ENCODE measurements at places on chromosomes 2 and 18.

DNA sequence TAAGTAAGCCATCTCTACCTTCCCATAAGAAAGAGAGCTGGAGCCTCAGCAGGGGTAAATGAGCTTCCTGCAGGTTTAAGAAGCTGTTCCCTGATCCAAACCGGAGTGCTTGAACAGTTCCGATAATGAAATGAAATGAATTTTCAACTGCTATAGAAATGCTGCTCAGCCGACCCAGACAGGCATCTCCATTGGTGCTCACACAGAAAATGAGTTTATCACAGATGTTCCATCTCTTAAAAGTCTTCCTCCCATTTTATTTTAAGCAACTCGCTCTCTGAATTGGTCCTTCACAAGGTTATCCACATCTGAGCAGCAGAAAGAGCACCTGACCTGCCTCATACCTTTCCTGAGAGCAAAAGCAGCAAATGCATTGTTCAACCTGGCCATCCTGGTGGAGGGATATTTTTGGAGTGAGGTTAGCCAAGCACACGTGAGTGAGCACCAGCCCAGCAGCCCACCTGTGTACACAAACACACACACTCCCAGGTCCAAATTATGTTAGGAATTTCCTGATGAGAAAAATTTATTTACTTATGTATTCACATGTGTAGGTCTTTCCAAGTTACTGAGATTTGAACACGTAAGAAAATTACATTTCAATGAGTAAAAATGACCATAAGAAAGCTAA is 42.2 kb upstream of the CCDC68 start:
- DNase-seq: no peak

DNA sequence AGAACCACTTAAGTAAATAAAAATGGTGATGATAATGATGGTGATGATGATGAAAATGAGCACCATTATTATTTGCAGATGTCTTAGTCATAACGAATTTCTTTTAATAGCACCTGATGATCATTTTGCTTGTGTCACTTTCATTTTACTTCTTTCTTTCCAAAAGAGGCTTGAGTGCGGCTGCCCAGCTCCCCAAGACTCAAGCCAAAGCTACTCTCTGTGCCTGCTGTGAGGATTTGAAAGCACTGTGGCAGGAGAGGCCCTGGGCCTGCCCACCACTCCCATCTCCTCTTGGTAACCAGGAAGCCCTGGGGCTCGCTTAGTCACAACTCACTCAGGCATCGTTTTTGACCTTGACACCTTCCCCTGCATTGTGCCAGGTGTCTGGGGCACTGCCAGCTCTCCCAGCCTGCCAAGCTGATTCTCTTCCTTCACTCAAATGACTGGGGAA is 41.2 kb downstream of the RPL37A start:
- no peak for DNase-seq

DNA sequence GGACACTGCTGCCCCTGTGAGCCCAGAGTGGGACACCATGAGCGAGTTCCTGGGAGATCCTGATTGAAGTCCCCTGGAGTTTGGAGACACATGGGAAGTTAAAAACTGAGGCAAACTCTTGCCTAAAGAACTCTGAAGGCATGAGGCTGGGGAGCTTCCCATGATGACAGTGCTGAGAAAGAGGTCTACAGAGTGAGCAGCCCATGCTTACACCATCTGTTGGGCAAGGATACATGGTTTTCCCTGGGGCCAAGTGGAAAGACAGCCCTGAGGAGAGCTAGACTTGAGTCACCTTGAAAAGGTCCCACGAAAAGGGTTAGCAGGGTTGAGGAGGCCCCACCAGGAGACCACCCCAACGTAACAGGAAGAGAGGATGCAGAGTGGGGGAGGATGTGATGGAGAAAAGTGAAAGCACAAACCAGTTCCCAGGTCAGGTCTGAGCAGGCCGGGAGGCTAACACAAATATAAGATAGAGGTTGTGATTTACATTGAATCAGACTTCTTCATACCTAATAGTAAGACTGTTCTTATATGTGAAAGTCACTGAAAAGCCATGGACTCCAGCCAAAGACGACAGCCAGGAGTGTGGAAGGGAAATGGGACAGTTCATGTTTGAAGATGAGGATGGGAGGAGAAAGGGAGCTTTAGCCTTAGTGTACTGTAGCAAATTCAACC is 13.5 kb upstream of the FEZ2 start:
- DNase-seq: no peak

DNA sequence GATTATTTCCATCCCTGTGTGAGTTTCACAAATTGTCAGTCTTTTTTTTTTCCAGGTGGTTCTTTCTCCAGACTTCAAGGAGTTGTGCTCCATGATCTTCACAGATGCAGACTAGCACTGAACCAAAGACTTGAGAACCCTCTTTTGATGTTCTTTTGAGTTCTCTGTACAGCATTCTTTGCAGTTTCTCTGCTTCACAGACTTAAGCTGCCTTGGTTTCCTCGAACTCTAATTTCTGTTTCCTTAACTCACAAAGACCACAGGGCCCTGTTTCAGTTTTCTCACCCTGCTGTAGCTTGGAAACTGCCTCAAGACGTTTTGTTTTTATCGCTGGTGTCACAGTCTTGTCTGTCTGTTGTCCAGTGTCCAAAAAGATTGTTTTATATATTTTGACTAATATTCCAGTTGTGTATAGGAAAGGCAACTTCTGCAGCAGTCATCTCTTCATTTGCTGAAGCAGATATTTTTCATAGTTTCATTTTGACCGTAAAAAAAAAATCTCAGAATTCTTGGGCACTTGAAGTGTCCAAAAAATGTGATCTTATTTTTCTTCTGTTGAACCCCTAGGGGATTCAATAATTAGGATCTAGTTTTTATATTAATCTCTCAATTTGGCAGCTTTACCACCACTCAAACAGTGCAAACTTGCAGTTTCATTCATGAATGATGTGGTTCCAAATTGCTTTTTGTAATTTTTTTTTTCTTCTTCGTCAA is 97.0 kb upstream of the MC4R start:
- DNase-seq: no peak

- DNase-seq: no peak
Measured at GRCh38 chr2:202717598-202718310, 83.0 kb downstream of the FAM117B start.

- DNase-seq: no peak
Measured at GRCh38 chr2:9356261-9356660, 67.1 kb downstream of the ITGB1BP1 start.

GRCh38 chr2:54114936-54115283 is 505 bp upstream of the ACYP2 start:
- no peak for DNase-seq

DNA sequence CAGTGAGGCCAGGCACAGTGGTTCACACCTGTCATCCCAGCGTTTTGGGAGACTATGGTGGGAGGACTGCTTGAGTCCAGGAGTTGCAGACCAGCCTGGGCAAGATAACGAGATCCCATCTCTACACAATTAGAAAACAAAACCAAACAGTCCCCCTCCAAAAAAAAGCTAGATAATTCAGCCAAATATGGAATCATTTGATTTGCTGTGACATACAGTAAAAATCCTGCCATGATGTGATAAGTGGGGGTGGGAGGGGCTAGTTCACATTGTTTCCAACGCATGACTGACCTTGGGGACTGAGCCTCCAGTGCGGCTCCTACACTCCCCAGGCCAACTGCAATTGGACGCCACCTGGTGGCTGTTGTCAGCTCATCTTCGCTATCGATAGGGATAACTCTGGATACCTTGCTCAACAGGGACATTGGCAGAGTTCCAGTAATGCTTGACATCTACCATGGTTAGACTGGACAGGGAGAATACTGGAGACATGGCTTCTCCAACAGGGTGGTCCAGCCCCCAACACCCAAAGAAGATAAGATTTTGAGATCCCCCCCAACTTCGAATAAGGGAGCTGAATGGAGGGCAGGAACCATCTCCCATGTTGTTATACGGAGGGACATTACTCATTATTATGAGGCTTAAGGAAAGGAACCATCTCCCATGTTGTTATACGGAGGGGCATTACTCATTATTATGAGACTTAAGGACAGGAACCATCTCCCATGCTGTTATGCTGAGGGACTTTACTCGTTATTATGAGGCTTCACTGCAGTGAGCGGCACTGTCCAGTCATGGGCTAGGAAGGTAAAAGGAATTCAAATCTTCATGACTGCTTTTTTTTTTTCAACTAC is 135.9 kb downstream of the TGIF1 start:
- DNase-seq: peak; percentile 84

DNA sequence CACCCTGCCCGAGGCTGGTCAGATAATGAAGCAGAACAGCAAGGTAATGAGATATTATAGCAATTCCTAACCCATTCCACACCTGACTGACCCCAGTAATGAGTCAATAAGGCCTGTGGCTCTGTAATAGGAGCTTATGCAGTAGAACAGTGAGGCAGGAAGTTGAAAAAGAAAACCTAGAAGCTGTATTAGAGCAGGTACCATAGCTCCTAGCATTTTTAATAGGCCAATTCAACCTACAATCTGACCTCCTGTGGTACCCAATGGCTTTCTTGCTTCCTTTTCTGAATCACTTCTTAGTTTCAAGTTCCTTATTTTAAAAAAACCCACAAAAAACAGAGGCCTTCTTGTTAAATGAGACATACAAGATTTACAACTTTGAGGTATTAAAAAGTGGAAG is 43.6 kb upstream of the MAP2 start:
- no peak for DNase-seq

DNA sequence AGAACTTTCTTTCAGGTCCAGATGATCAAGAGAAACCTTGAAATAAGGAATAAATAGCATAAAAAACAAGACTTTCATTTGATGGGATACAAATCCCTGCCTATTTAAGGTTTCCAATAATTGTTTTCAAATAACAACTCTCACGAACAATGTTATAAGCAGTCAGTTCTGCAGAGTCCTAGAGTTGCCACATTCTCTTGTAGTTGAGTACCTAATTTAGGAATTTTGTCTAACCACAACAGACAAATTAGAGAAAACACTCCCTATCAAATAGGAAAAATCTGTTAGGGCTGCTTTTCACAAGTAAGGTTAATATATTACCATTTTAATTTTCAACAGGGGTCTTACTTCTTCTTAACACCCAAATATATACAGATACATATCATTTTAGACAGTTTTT is 130.1 kb upstream of the CDH20 start:
- no peak for DNase-seq

- DNase-seq: no peak
Measured at GRCh38 chr2:44553456-44553855, 191.7 kb downstream of the CAMKMT start.

- no peak for DNase-seq
Measured at GRCh38 chr2:48272199-48272598, 257.8 kb upstream of the STON1 start.

DNA sequence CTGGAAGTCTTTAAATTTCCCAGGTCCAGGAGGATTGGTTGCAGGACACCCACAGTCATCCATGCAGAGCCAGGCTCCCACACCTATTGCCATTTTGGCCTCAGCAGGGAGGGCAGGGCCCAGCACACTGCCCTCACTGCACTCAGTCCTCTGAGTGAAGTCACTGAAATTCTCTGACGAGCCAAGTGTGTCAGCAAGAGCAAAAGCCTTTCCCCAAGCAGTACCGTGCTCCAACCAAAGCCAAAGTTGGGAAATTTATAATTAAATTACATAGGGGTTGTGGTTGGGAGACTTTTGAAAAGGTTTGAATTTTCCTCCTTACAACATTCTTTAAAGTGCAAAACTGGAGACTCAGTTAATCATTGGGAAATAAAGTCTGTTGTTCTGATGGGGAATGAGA is 98.5 kb upstream of the CD226 start:
- DNase-seq: no peak

- no peak for DNase-seq
Measured at GRCh38 chr2:151176661-151177060, 85.0 kb downstream of the RBM43 start.

DNA sequence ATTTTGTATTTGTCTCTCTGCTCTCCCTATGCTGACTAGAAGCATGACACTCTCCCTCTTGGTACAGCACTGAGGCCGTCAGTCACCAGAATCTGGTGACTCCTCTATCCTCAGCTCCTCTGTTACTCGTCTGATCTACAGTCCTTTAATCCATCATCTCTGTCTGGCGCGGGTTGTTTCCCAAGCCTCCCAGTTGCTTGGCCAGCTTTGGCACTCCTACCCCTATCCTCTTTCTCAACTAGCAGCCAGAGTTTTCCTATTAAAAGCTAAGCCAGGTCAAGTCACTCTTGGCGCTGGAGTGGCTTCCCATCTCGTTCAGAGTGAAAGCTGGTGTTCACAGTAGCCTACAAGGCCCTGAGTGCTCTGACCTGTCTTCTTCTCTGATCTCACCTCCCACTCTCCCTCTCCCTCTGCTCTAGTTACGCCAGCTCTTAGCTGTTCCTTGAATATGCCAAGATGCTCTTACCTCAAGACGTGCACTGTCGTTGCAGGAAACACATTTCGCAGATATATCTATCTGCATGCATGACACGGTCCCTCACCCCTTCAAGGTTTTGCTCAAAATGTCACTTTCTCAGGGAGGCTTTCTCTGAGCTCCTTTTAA is 41.8 kb upstream of the PSME4 start:
- no peak for DNase-seq

DNA sequence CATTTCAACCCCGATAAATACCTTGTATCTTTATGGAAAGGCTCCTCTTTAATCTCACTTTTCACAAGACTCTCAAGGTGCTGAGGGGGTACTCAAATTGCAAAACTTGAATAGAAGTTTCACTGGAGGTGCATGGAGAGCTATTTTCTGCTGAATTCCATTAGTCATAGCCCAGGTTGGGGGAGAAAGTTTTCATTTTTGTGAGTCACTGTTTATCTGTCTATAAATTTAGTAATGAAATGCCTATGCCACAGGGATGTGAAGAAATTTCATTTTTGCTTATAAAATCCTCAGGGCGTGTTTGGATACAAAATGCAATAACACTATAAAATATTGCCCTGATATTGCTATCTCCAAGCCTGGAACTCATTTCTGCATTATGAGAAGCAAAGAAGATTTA is 346.3 kb downstream of the LRATD1 start:
- no peak for DNase-seq

GRCh38 chr18:13269521-13270011 is 51.0 kb downstream of the LDLRAD4 start:
- no peak for DNase-seq

- no peak for DNase-seq
Measured at GRCh38 chr2:6342273-6342920, 523.3 kb downstream of the CMPK2 start.

DNA sequence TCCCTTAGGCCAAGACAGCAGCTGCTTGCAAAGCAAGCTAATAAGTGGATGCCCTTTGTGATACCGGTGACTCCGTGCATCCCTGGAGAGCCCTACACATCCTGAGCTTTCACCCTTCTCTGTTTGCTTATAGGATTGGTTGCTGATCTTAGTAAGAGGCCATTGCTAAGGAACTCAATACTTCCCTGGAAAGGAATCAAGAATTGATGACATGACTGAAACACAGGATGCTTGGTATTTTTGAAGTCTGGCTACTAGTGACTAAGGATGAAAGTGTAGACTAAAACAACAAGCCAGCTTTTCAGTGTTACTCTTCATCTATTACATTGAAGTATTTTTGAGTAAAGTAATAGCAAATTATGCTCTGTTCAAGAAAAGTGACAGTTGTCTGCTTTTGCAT is 123.0 kb upstream of the SERPINE2 start:
- peak; percentile 6 for DNase-seq

All from H1 (cell line).